Activated CD4-positive, CD25-positive, alpha-beta regulatory T cell treated with anti-CD3 and anti-CD28 coated beads, Interleukin-2, amount 50 U/mL, for 16 hours (primary cell): ENCODE measurements at places on chromosomes 7 and 10.

GRCh38 chr10:113519681-113520115 is 33.2 kb upstream of the HABP2 start:
- no peak for DNase-seq

DNA sequence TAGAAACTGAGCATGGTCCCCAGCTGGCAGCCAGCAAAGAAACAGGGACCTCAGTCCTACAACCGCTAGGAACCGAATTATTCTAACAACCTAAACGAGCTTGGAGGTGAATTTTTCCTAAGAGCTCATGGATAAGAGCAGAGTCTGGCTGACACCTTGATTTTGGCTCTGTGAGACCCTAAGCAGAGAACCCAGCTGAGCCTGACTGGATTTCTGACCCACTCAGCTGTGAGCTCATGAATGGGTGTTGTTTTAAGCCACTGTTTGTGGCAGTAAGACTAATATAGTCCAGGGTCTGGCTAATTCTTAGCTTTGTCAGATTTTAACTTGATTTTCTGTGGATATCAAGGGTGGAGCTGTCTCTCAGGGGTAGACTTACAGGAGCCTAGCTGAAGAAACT is 77.1 kb downstream of the KAT6B start:
- DNase-seq: no peak

GRCh38 chr7:33677556-33677955 is 227.8 kb upstream of the BMPER start:
- DNase-seq: no peak

DNA sequence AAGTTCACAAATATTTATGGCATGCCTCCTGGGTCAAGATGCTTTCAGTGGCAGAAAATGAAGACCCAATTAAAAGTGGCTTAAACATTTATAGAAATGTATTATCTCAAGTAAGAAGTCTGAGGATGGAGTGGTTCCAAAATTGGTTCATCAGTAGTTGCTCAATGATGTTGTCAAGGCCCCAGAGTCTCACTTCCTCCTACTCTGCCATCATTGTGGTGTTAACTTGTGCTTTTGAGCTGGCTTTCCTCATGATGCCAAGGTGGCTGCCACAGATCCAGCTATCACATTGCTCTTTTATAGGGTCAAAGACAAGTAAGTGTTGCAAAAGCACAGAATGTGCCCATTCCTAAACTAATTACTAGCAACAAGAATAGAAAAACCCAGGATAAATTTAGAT is 404.6 kb upstream of the NRP1 start:
- no peak for DNase-seq

- no peak for DNase-seq
Measured at GRCh38 chr7:131689662-131690234, 133.3 kb upstream of the PODXL start.

- no peak for DNase-seq
Measured at GRCh38 chr7:2017481-2017891, 215.3 kb downstream of the MAD1L1 start.

- DNase-seq: no peak
Measured at GRCh38 chr7:91162436-91162835, 101.8 kb upstream of the FZD1 start.

DNA sequence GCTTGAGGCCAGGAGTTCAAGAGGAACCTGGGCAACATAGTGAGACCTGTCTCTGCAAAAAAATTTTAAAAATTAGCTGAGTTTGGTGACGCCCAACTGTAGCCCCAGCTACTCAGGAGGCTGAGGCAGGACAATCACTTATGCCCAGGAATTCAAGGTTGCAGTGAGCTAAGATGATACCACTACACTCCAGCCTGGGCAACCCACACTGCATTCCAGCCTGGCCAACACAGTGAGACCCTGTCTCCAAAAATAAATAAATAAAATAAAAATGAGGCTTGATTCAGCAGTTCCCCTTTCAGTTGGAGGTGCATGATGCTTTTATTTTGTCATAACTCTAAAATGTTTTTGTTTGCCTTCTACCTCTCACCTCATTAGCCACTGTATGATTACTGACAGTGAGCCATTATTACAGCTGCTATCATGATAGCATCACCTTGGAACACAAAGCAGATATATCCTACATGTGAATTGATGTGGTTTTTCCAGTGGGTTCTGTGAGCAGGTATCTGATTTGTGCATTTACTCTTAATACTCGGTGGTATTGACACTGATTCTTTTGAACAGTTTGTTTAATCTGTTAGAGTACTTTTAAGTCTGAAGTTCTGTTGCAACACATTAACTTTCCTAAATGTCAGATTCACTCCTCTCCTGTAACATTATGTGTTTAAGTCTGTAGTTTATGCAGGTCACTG is 49.1 kb downstream of the ARID5B start:
- no peak for DNase-seq

DNA sequence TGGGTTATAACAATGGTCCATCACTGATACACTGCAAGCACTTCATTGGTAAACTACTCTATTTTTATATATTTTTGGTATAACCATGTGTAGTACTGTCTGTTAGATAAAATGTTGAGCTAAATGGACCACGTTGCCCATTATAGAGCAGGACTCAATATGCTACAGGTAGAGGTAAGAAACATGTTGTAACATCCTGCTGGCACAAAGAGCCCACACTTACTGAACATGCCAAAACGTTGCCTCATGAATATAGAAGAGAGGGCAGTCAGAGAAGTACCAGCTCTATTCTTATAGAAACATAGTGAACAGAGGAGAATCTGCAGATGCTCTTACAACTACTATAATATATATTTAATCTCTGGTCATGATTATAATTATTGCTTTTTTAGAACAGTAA is 18.4 kb upstream of the MET start:
- DNase-seq: no peak

DNA sequence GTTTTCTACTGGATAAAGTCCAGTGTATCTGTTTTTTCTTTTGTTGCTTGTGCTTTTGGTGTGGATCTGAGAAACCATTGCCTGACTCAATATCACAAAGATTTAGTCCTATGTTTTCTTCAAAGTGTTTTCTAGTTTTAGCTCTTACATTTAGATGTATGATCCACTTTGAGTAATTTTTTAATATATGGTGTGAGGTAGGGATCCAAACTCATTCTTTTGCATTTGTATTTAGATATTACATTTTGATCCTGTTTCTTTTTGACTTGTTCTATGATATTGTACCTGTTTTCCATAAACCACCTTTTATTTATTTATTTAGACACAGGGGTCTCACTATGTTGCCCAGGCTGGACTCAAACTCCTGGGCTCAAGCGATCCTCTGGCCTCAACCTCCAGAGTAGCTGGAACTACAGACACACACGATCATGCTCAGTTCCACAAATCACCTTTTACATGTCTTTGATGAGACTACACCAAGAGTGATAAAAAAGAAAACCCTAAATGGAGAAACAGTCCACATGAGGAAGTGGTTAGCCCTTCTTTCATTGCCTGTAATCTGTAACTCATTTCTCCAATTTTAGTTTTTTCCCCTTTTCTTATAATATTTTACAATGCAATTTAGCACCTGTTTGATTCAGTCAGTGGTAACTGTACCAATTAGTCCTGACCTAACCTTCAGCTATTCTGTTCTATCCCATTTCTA is 86.0 kb downstream of the SLC37A3 start:
- DNase-seq: no peak

- no peak for DNase-seq
Measured at GRCh38 chr7:135803143-135803542, 54.5 kb upstream of the FAM180A start.
